Fibroblast of lung (primary cell): ENCODE measurements at places on chromosomes 4 and X. TPM values are rescaled to one million over a fixed set of nuclear protein-coding genes. Genes with fewer than 3 reads are reported as not detected.

The BGN gene
- 10.1 and 18.7 TPM in 2 replicates for total RNA-seq

The SLC34A2 gene
- total RNA-seq, result not detected in 2 replicates

The INTS6L gene
- total RNA-seq, result 4.1 and 5.1 TPM in 2 replicates

DNA sequence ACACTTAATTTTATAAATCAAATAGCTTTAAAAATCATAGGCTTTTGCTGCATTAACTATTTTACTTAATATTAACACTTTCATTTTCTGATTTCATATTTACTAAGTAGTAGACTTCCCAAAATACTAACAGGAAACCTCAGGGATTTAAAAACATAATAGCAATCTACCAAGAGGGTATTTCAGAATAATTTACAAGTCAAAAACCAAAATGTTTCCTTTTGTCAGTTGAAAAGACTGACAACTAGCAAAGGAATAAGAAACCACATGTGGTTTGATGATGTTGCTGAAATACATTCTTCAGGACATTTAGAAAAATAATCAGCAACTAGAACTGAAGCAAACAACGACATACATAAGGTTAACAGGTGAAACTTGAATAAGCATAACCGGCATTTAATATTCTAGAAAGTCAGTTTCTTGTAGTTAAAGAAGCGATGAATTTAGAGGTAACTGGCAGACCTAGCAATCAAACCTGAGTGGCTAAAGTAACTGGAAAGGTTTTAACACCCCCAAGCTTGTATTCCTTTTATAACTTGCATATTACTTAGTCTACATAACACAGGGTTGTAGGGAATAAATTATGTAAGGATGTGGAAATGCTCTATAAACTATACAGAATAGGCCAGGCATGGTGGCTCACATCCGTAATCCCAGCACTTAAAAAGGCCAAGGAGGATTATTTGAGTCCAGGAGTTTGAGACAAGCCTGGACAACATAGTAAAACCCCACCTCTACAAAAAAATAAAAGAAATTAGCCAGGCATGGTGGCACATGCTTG is 40.0 kb downstream of the DHX15 start:
- H3K4me1 ChIP-seq, result no peaks in the 10 kb centered on the region
- H3K36me3 ChIP-seq, result peaks cover 2% of the 10 kb centered on the region
- no peaks in the 10 kb centered on the region for H3K27me3 ChIP-seq
- no peak overlapping the region for H3K4me3 ChIP-seq

DNA sequence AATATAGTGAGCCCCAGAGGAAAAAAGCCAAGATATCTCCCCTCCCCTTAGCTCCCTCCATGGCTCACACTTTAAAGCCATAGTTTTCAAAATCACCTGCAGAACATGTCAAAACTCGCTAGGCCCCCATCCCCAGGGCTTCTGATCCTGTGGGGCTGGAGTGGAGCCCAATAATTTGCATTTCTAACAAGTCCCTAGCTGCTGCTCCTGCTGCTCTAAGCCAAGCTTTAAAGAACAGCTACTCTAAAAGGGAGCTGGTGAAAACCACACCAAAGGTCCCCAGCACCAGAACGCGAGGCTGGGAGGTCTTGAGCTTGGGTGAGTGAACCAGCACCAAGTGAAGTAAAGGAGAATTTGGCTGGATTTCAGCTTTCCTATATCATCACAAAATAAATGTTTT is 237.1 kb downstream of the ZNF674 start:
- no peak for DNase-seq
- H3K4me3 ChIP-seq, result no peak overlapping the region
- H3K36me3 ChIP-seq, result no peaks in the 10 kb centered on the region
- no peaks in the 10 kb centered on the region for H3K27me3 ChIP-seq

GRCh38 chr4:188639479-188640100 is 500.3 kb downstream of the TRIML1 start:
- no peak overlapping the region for H3K4me3 ChIP-seq
- H3K4me1 ChIP-seq, result no peaks in the 10 kb centered on the region
- no peak overlapping the region for H3K27ac ChIP-seq
- no peaks in the 10 kb centered on the region for H3K27me3 ChIP-seq

DNA sequence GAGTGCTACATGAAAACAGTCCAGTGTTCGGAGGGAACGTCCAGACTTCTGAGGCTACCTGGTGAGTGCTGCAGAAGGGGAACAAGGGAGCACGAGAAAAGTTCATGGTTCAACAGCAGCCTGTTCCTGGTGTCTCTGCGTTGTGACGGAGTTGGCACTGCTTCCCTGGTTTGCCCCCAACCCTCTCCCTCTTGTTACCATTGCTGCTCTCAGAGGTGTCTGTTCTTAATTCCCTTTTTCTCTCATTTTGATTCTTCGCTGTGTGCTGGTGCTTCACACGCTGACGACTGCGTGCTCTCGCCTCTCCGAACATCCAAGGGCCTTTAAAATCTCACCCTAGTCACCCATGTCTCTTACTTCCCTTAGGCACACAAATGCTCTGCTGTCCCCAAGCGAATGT is 1.6 kb upstream of the FAM149A start:
- H3K27me3 ChIP-seq, result peaks cover 14% of the 10 kb centered on the region
- DNase-seq, result no peak
- H3K4me3 ChIP-seq, result no peak overlapping the region
- H3K27ac ChIP-seq, result no peak overlapping the region

GRCh38 chrX:16567681-16568080 is 82.3 kb upstream of the S100G start:
- no peak for DNase-seq
- no peaks in the 10 kb centered on the region for H3K4me1 ChIP-seq
- no peak overlapping the region for H3K27ac ChIP-seq
- H3K36me3 ChIP-seq, result no peaks in the 10 kb centered on the region
- H3K4me3 ChIP-seq, result no peak overlapping the region
- H3K27me3 ChIP-seq, result no peaks in the 10 kb centered on the region

GRCh38 chr4:87317527-87317926 is 5.2 kb downstream of the HSD17B13 start:
- no peak overlapping the region for H3K4me3 ChIP-seq
- peak; percentile 32 for DNase-seq
- no peaks in the 10 kb centered on the region for H3K27me3 ChIP-seq

GRCh38 chrX:48468693-48469691 is 1.1 kb downstream of the SLC38A5 start:
- no peak overlapping the region for H3K27ac ChIP-seq
- no peaks in the 10 kb centered on the region for H3K27me3 ChIP-seq
- no peak for DNase-seq
- H3K36me3 ChIP-seq, result no peaks in the 10 kb centered on the region
- peaks cover 2% of the 10 kb centered on the region for H3K4me1 ChIP-seq
- H3K4me3 ChIP-seq, result no peak overlapping the region

- no peaks in the 10 kb centered on the region for H3K36me3 ChIP-seq
- no peak overlapping the region for H3K4me3 ChIP-seq
- no peaks in the 10 kb centered on the region for H3K4me1 ChIP-seq
- no peaks in the 10 kb centered on the region for H3K27me3 ChIP-seq
- no peak for DNase-seq
These were observed 14.8 kb downstream of the SPINK2 start for GRCh38 chr4:56806666-56807065.

GRCh38 chr4:153798901-153799693 is 10.2 kb upstream of the SFRP2 start:
- H3K4me1 ChIP-seq, result no peaks in the 10 kb centered on the region
- no peak overlapping the region for H3K4me3 ChIP-seq
- no peak for DNase-seq
- no peaks in the 10 kb centered on the region for H3K36me3 ChIP-seq
- H3K27ac ChIP-seq, result no peak overlapping the region
